CD4-positive, alpha-beta T cell treated with Interleukin-6 for 4 hours (primary cell): ENCODE measurements at places on chromosomes 2 and 18.

DNA sequence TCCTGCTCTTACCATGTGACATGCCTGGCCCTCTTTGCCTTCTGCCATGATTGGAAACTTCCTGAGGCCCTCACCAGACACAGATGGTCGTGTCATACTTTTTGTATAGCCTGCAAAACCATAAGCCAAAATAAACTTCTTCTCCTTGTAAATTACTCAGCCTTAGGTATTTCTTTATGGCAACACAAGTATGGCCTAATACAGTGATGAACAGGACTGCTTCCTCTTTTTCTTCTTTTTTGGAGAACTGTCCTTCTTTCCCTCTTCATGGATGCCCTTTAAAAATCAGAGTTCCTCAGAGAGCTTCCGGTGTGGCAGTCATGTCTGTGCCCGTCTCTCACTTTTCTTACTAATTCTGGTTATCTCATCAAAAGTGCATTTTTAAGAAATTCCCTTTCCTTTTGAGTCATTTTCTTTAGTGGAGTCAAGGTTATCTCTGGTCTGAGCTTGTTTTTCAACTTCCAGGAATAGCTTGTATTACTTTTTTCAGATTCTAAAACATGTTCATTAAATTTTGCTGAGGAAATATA, 9.2 kb upstream of the IL1A start:
- DNase-seq: no peak

GRCh38 chr2:132550946-132551345, 119.1 kb downstream of the LYPD1 start:
- DNase-seq: no peak

- no peak for DNase-seq
Measured at GRCh38 chr2:204538182-204539018, 6.9 kb upstream of the PARD3B start.

GRCh38 chr18:28584731-28585130, 407.8 kb upstream of the CDH2 start:
- no peak for DNase-seq

- no peak for DNase-seq
Measured at GRCh38 chr2:161905389-161906046, 168.5 kb downstream of the DPP4 start.

- no peak for DNase-seq
Measured at GRCh38 chr2:38065502-38066135, 10.3 kb downstream of the CYP1B1 start.
